ENCODE measurements at places on chromosomes 12 and 14.

DNA sequence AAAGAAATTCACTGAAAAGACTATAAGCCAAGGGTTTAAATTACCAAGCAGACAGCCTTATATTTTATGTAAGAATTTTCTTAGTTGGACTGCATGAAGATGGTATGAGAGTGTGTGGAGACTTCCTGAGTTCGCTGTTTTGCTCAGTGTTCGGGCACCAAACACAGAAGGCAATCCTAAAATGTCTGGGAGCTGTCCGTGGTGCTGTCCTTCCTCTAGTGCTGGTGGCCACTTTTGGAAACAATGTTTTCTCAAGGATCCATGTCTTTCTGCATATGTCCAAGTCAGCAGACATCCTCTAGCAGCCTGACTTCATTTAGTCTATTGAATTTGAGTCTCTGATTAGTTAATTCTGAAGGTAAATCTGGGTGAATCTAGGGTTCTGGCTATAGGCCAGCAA, 135.8 kb downstream of the SLC8A3 start:
- DNase-seq: peak; percentile 15

DNA sequence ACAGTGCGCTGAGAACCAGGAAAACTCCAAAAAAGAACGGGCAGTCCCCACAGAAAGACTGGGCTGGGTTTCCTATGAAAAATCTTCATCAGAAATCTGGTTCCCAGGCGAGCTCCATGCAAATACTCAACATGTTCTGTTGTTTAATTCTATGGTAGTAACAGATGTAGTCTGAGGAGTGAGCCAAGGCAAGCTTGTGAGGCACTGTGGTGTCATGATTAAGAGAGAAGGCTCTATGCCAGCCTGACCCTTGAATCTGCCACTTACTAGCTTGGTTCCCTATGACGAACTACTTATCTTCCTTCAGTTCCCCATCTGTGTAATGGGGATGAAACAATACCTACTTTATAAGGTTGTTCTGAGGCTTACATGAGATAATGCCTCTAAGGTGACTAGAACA, 10.7 kb downstream of the POMT2 start:
- DNase-seq: no peak

- no peak for DNase-seq
Observed at GRCh38 chr14:28952666-28953065, 186.1 kb downstream of the FOXG1 start.

- peak; percentile 75 for DNase-seq
Observed at GRCh38 chr12:8890313-8891085, 23.8 kb upstream of the PHC1 start.

- no peak for DNase-seq
Observed at GRCh38 chr12:3061059-3061458, 16.1 kb upstream of the TSPAN9 start.
